ENCODE measurements at places on chromosomes 3 and 15.
A peak's percentile ranks its signal among the peaks of the same experiment; 100 is the strongest.

GRCh38 chr3:193335031-193335430 lies 43.5 kb downstream of the ATP13A5 start:
- DNase-seq: no peak

GRCh38 chr15:70912187-70912586 lies 19.6 kb downstream of the LRRC49 start:
- DNase-seq: no peak

- DNase-seq: no peak
These were observed 163.4 kb downstream of the CHDH start for GRCh38 chr3:53682807-53683206.

GRCh38 chr3:141401573-141402475 lies 33.5 kb downstream of the ZBTB38 start:
- peak; percentile 9 for DNase-seq

- no peak for DNase-seq
These were observed 63.4 kb upstream of the LINGO1 start for GRCh38 chr15:77695961-77696582.

- no peak for DNase-seq
These were observed 36.3 kb downstream of the ARPP21 start for GRCh38 chr3:35675621-35676020.

DNA sequence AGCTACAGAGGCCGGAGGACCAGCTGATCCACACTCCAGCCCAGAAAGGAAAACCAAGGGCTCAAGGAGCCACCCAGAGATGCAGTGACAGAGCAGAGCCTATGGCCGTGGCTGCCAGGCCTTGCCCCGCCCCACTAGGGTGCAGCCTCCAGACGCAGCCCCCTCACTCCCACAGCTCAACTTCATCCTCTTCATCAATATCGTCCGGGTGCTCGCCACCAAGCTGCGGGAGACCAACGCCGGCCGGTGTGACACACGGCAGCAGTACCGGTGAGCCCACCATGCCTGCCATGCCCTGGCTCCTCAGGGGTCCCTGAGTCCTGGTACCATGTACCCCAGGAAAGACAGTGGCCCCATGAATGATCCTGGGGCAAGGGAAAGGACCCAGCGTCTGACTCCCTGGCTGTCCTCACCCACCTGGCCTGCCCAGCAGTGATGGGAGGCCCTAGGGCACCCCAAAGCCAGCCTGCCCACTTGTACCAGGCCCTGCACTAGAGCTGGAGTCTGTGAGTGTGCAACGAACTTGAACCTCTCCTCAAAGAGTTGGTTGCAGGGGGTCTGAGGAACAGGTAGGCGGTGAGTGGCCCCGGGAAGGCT lies 24.2 kb downstream of the PTH1R start:
- DNase-seq: no peak

GRCh38 chr3:111939873-111940272 lies 39.0 kb upstream of the ABHD10 start:
- DNase-seq: no peak
